Hematopoietic multipotent progenitor cell treated with erythropoietin and hydrocortisone succinate and interleukin-3 and kit ligand, for 4 days (in vitro differentiated cells): ENCODE measurements at places on chromosomes 4 and X.

- no peak for DNase-seq
These were observed 70.1 kb downstream of the CCNG2 start for GRCh38 chr4:77226939-77227705.

- DNase-seq = no peak
These were observed 297.5 kb downstream of the STPG2 start for GRCh38 chr4:97845758-97846157.

DNA sequence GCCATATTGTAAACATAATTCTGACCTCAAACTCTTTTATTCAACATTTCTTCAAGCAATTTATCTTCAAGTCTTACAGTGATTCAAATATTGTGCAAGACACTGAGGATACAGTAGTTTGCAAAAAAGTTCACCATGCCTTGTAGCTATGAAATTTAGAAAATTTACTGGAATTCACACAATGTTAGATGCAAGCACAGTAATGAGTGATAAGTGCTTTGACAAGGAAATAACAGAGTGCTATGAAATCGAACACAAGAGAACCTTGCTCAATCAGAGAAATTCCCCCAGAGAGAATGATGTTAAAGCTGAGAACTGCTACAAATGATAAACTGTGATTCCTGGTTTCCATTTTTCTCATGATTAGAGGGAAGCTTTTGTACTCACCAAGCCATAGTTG, 952.9 kb downstream of the FAT4 start:
- DNase-seq = no peak

- DNase-seq = no peak
These were observed 55.7 kb downstream of the NDNF start for GRCh38 chr4:121016611-121017010.

- no peak for DNase-seq
These were observed 220.9 kb downstream of the DTHD1 start for GRCh38 chr4:36502350-36502749.

DNA sequence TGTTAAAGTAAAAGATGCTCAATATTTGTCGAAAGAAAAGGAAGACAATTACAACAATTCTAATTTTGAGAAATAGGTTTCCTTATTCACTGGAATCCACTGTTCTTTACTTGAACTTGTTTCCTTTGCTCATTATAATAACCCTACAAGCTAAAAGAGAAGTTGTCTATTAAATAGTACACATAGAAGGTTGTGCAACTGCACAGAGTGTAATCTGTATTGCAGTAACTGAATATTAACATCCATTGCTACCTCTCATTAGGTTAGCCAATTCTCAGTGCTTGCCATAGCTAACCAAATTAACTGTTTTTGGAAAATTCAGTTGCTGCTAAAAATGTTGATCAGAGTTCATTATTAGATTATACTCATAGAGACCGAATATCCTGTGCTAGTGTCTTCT, 120.0 kb downstream of the PDLIM5 start:
- DNase-seq = peak; percentile 35

DNA sequence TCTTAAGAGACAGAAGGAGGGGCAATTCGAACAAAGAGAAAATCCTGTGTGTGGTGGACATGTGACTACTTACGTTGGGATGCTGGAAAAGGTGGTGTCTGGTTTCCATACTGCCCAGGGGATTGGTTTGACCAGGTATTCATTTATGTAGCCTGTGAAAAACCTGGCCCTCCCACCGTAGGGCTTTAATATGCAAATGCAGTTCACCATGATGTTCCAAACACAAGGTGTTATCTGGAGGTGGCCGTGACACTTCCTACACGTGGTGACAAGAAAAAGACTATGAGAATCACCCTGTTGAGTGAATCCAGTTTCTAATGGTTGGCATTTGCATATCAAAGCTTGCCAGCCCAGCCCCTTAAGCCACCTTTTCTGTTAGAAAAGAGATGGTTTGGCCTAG, 27.9 kb downstream of the UGT2B4 start:
- no peak for DNase-seq

DNA sequence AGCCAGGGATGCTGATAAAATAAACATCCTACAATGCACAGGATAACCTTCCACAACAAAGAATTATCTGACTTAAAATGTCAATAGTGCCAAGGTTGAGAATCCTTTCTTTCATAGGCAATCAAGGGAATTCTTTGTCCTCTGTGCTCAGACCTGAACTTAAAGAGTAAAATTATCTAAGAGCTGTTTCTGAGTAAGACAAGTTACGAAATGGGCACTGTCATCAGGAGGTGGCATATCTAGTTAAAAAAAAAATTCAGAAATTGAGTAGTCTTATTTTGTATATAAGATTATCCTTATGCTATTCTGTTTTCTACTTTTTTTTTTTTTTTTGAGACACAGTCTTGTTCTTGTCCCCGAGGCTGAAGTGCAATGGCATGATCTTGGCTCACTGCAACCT, 3.3 kb upstream of the RAB33B start:
- DNase-seq = no peak

DNA sequence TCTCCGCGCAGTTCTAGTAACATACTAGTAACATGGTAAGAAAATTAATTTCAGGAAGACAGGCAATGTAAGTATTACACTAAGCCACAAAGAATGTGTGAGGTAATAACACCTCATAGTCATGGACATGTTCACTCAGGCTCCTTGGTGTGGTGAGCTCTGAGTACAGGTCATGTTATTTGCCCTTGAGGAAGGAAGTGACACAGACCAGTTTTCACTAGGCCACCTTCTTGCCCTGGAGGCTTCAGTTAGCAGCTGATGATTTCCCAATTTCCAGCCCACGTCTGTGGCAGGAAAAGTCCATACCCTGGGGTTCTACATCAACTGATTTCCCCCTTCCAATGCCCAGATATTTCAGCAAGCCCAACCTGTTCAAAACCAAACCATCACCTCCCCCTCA, 6.7 kb downstream of the APOO start:
- DNase-seq = peak; percentile 50

DNA sequence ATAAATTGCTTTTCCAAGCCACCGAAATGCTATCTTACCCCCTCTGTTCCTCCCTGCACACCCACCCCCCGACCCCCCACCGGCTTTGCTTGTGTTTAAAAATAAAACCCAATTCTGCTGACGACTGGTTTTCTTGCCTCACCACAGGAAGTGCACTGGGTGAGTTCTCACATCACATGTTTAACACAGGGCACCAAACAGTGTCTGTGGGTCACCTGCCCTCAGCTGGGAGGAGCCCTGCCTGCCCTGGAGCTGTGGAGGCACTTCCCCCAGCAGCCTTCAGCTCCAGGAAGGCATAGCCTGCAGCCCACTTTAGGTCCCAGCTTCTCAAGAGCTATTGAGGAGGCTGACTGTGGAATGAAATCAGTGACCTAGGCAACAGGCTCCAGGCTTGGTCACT, 8.8 kb downstream of the TMEM255A start:
- peak; percentile 68 for DNase-seq

GRCh38 chr4:184849185-184849584, 23.4 kb upstream of the ACSL1 start:
- DNase-seq = no peak

DNA sequence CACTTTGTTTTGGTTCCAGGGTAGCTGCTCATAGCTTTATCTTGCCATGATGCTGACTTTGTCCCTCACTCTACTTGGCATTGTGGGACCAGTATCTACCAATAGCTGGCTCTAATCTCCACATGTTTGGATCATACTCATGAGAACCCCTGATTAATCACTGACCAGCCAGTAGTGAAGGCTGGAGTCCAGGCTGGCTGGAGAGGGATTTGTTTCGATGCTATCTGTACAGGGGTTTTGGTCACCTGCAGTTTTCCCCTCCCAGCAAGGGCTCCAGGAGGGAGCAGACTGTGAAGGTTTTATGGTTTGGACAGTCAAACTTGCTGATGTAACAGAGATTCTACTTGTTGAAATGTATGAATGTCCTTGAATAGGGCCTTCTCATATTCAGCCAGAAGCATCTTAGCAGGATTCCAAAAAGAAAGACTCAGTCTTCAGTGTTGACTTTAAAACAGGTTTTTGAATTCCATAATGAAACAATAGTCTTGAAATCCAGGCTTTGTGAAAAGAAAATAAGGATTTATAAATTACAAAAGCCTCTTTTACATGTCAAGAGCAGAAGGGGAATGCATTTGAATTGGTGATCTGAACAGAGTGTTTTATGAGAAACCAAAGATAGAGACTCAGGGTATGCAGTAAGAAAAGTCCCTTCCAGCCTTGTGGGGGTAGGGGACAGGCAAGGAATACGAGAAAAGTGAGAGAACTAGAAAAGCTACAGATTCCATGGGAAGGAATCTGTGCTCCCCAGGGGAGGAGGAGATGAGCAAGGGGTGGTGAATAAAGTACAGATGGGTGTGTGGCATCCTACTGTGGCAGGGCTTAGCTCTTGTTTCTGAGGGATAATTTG, 103.1 kb upstream of the SHISA3 start:
- DNase-seq = no peak

- no peak for DNase-seq
These were observed 128.9 kb downstream of the MAB21L2 start for GRCh38 chr4:150710770-150711375.

DNA sequence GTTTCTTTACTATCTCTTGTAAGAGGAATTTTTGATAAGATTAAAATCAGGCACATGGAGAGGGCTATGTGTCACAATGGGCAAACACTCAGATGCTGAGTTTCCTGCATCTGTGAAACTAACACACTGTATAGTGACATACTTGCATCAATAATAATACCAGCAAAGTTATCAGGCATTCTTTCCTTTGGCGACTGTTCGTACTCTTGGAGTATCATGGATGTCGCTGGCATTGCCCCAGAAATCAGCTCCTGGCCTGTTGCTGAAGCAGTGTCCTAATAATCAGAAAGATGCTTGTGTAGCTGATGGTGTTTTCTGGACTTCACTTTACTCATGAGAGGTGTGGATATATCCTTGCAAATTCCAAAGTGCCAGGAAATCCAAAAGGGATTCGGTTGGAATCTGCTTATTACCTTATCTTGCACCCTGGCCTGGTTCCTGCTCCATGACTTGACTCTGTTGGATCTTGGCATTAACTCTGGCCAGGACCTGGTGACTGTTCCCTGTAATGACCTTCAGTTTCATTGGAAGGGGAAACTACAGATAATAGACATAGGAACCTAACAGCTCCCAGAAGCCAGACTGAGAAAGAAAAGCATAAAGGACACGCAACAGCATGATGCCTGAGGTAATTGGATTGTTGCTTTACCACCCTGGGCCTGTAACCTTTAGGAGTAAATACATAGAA, 762.5 kb upstream of the GRIA3 start:
- no peak for DNase-seq

- no peak for DNase-seq
These were observed 17.9 kb upstream of the CDKN2AIP start for GRCh38 chr4:183426507-183426906.

DNA sequence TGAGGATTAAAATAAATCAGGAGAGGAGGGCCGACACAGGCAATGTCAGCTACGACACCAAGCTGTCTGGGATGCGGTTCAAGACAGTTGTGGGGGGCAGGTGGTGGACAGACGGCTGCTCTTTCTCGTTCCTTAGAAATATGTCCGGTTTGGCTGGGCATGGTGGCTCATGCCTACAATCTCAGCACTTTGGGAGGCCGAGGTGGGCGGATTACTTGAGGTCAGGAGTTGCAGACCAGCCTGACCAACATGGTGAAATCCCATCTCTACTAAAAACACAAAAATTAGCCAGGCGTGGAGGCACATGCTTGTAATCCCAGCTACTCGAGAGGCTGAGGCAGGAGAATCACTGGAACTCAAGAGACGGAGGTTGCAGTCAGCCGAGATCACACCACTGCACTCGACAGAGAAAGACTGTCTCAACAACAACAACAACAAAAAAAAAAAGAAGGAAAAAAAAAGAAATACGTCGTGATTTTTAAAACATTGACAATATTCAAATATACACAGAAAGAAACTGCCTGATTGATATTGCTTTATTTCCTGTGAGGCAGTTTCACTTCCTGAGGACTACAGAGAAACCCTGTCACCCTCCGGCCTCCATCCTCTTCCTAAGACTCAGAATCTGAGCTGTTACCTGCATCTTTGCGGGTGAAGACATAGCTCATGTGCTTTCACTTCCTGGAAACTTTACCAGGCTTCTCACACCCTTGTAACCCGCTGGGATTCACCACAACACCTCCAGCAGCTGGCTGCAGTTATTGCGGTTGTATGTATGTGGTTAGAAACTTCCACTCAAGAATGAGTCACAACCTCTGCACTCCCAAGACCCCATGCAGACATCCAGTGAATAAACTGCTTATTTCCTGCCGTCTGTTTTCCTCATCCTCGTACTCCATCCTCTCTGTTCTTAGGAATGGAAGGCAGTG, 63.8 kb upstream of the STS start:
- DNase-seq = peak; percentile 78

DNA sequence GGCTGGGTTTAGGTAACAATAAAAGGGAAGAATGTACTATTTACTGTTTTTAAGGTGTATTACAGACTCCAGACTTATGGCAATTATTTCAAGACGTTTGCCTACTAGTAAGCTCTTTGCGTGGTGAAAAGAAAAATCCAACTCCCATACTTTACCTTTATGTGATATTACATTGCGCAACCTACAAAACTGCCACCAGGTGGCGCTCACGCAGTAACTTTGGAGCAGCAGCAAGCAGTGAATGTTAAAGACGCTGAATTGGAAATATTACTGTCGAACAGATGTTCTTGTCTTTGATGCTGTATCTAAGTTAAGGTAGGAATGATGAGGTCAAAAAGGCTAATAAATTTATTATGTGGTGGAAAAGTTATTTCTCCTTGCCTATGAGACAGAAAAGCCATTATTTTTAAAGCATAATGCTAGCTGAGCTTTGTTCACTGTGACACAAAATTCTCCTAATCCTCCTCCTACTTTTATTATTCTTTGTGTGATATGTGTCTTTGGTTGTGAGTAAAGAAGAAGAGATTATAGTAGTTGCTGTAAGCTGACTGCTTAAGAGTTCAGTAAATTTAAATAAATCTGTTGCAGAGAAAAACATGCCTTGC, 1099.8 kb upstream of the TENM3 start:
- DNase-seq = peak; percentile 84

- DNase-seq = no peak
These were observed 51.1 kb upstream of the SYTL5 start for GRCh38 chrX:37955273-37955672.

GRCh38 chr4:165556383-165556782, 177.6 kb downstream of the CPE start:
- no peak for DNase-seq

DNA sequence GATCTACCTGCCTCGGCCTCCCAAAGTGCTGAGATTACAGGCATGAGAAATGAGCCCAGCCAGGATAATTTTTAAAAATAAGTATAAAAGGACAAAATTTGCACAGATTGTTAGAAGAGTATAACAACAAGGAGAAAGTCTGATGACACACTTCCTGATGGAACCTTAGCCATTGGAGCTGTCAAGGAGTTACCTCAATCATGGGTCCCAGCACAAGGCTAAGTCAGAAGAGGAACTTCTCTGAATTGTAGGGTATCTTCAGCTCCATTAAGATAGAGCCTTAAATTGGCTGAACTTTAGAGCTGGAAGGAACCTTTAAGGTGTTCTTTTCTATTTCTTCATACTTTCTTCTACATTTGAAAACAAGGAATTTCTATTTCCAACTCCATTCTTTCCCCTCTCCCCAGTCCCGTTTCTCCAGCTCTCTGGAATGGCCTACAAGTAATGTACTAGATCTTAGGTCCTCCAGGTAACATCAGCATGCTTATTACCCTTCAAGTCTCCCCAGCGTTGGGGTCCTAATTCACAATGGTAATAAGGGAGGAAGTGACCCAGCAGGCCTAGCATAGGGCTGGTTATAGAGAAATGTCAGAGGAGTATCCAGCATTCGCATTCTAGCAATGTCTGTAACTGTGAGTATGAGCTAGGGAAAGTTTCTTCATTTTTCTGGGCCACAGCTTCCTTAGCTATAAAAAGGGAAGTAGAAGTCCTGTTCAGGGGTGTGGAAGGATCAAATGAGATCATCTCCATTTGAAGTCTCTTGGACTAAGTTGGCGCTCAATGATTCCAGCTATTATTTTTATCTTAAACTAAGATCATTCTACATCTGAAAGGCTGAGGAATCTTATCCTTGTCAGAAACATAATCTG, 18.5 kb upstream of the RBPJ start:
- DNase-seq = peak; percentile 59
